ENCODE measurements at places on chromosomes 1 and 21.

DNA sequence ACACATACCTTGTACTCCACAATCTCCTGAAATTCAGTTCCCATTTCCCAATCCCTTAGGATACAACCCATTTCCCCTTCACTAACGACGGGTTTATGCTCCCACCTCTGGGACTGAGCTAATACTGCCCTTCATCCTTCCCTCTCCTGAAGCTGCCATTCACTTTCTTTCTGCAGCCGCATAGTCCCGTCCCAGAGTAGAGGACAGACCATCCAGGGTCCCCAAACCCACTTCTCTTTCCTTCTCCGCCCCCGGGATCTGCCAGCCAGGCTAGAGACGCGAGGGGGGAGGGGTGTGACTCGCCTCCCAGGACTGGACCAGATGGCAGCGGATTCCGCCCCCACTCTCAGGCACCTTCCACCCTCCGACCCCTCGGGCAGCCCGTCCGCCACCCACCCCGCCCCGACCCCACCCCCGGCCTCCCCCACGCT lies 679 bp downstream of the ABL2 start:
- peak; percentile 29 for DNase-seq

DNA sequence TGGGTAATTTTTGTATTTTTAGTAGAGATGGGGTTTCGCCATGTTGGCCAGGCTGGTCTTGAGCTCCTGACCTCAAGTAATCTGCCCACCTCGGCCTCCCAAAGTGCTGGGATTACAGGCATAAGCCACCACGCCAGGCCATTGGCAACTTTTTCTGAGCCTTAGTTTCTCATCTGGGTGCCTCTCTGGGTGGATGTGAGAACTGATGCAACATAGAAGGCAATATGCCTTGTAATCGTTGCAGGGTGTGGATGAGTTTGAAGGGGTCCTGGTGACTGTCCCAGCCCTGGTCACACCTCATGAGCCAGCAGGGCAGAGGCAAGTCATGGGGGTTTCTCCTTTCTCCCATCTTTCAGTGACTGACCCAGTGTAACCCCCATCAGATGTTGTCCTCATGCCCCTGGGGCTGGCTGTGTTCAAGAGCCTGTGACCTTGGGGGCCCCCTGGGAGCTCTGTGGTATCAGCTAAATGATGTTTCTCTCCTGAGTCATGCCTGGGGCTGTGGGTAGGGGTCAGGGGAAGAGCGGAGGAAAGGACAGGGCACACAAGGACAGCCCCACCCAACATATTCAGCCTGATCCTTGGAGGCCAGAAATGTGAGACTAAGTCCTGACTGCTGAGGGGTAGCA lies 3.6 kb downstream of the COL9A2 start:
- DNase-seq: peak; percentile 40

- peak; percentile 88 for DNase-seq
Observed at GRCh38 chr1:206814716-206815341, 42.5 kb upstream of the IL10 start.

GRCh38 chr21:39156024-39156423 lies 27.2 kb downstream of the PSMG1 start:
- peak; percentile 44 for DNase-seq

DNA sequence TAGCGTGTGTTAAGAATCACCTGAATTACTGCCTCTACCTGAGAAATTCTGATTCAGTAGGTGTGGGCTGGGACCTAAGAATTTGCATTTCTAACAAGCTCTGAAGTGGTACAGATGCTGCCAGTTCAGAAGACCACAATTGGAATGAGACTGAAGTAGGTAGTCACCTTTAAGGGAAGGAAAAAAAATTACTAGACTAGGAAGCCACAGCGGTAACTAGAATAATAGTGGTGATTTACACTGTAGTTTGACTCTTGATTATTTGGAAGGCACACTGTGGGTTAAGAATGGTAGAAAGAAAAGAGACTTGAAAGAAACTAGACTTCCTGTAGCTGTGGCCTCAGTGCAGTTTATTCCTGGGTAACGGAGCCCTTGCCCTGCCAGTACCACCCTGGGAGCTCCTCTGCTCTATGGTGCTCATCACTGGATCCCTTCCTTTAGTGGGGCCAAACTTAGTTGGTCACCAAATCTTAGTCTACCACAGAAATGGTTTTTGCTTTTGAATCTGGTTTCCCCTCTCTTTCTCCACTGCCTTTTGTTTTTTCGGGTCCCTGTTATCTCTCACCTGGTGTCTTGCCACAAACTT lies 43.6 kb downstream of the ARID1A start:
- DNase-seq: no peak

GRCh38 chr1:99645699-99646531 lies at the start of gene PALMD:
PALMD (plus strand) TSS chr1:99646113; CDS start chr1:99646318, 205 bp downstream.
- DNase-seq: peak; percentile 29

DNA sequence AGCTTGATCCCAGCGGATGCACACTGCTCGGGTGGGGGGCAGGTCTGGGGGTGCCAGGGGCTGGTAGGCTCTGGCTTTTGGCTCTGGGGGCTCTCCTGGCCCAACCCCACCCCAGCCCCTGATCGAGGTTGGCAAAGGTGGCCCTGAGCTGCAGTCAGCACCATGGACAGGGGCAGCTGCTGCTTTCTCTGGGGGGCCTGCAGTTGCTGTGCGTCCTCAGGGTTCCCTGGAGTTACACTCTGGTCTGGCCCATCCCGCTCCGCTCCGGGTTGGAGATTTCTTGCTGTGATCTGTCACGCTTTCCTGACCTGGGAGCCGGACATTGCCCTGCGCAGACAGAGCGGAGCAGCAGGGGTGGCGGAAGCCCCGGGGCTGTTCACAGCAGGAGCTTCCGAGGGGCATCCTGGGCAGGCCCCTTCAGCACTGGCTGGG lies 8.0 kb upstream of the PLCH2 start:
- peak; percentile 23 for DNase-seq

DNA sequence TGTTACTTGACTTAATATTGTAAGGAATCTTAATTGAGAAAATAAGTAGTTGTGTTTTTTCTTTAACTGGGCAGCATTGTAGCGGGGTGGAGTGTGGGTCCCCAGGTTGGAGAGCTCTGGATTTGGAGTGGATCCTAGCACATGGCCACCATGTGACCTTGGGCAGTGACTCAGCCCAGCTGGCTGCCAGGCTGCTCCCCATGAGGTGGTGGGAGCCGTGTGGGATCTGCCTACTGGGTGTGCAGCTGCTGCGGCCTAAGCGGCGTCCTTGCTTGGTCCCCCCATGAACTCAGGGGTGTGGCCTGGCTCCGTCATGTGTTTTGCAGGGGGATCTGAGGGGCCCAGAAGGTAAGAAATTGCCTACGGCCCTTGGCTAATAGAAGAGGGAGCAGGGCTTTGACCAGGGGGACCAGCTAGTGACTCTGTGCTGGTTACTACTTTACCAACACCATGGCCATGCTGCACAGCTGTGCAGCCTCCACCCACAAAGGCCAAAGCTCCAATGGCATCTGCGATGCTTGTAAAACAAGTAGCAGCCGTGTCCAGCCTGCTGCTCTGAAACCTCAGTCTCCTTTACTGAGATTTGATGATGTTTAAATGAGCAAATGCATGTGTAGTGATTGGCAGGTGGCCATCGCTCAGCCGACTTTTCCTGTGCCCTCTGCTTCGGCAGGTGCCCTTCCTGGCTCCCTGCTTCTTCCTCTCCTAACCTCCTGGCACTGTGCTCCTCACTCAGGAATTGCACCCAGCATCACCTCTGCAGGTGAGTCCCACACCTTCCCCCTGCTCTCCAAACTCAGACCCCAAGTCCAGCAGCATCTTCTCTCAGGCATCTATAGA lies 68.3 kb downstream of the ADARB1 start:
- peak; percentile 71 for DNase-seq

DNA sequence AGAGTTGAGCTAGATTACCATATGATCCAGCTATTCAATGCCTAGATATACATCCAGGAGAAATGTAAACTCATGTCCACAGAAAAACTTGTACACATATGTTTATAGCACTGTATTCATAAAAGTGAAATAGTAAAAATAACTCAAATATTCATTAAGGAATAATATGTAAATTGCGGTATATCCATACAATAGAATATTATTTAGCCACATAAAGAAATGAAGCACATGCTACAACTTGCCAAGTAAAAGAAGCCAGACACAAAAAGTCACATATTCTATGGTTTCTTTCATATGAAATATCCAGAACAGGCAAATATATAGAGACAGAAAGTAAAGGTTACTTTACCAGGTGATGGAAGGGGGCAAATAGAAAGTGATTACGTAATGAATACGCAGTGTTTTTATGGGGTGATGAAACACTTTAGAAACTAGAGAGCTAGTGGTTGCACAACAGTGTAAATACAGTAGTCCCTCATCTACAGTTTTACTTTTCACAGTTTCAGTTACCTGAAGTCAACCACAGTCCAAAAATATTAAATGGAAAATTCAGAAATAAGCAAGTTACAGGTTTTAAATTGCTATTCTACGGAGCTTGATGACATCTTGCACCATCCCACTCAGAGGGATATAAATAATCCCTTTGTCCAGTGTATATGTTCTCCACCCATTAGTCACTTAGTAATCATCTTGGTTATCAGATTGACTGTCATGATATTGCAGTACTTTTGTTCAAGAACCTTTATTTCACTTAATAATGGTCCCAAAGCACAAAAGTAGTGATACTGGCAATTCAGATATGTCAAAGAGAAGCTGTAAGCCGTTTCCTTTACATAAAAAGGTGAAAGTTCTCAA lies 62.3 kb downstream of the ZNF644 start:
- peak; percentile 7 for DNase-seq

GRCh38 chr1:152623203-152623844 lies 421 bp upstream of the LCE3A start:
- no peak for DNase-seq

- DNase-seq: no peak
Observed at GRCh38 chr21:31442339-31442738, 98.3 kb upstream of the TIAM1 start.

- no peak for DNase-seq
Observed at GRCh38 chr21:18191139-18191538, 53.5 kb upstream of the CHODL start.

DNA sequence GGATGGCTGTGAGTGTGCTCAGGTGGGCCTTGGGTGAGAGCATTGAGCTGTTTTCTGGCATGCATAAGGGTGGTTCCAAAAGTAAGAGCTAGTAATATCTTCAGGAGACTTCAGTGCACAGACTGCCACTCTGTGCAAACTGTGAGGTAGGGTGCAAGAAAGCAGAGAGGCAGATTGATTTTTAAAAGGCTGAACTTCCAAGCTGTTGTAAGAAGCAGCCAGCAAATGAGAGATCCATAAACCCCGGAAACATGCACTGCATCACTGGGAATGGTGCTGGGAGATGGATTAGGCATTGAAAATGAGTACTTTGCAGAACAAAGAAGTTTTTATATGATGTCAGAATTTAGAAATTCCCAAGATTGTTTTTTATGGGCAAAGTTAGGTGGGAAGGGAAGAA lies 255.4 kb downstream of the TNR start:
- no peak for DNase-seq

- DNase-seq: no peak
Observed at GRCh38 chr1:1086911-1087341, 12.8 kb upstream of the RNF223 start.

DNA sequence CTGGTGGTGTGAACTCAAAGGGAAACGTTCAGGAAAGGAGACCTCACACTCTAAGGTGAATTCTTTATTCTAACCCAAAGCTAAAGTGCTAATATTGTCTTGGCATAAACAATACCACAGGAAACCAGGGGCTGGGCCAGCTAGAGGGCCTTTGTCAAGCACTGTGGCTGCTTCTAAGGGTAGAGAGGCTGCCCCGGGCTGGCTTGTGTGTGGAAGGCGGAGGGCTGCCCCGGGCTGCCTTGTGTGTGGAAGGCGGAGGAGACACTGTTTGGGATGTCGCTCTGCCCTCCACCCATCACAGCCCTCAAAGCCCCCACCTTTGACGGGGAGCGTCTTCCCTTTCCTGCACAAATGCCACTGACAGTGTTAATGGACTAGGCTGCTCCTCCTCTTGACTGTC lies 216.8 kb downstream of the TOMM20 start:
- no peak for DNase-seq

DNA sequence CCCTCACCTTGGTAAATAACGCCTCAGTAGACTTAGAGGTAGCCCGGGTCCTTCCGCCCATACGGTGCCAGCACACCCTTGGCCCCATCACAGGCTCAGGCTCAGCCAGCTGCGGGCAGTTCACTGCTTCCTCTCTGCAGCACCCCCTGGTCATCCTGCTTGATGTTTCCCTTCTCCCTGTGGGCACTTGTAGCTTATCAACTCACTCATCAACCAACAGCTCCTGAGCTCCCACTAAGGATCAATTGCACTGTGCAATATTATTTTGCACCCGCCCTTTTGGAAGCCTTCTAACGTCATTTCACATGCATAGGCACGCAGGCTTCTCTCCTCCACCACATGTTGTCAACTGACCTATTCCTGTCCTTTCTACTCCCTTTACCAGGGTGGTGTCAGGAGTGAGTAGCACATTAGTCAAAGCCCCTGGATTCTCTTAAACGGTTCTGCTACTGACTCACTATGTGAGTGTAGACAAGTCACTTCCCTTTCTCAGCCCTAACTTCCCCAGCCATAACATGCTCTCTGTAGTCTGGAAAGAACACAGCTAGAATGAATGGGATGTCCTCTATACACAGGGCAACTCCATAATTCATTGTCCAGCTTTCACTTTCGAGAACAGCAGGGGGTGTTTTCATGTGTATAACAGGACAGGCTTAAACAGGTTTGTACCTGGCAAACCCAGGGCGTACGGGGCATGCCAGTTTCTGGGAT lies 47.1 kb upstream of the IRF2BP2 start:
- peak; percentile 96 for DNase-seq

DNA sequence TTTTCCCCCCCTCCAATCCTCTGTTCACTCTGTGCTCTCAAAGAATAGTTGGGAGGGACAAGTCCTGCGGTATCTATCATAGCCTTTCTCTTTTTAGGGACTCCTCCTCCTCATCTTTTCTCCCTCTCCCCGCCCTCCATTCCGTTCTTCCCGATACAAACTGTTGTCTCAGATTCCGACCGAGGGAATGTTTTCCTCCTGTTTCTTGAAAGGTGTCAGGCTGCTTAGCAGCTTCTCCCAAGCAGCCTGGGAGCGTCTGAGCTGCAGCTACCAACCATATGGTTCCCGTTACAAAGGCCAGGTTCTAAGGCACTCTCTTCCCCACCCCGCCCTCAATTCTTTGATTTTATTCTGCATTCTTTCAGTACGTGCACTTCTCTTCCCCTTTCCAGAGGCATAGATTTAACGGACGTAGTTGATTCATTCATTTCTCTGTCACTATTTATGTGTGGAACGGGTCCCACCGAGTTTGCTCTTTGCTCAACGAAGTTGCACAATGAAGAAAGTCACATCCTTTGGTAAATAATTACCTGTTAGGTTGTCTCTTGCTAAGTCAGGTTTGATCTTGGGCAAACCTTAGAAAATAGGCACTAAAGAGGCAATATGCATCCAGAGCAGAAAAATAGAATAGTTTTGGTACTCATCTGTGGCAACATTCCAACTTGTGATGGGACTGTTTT lies 2.8 kb downstream of the ADGRL2 start:
- peak; percentile 64 for DNase-seq

DNA sequence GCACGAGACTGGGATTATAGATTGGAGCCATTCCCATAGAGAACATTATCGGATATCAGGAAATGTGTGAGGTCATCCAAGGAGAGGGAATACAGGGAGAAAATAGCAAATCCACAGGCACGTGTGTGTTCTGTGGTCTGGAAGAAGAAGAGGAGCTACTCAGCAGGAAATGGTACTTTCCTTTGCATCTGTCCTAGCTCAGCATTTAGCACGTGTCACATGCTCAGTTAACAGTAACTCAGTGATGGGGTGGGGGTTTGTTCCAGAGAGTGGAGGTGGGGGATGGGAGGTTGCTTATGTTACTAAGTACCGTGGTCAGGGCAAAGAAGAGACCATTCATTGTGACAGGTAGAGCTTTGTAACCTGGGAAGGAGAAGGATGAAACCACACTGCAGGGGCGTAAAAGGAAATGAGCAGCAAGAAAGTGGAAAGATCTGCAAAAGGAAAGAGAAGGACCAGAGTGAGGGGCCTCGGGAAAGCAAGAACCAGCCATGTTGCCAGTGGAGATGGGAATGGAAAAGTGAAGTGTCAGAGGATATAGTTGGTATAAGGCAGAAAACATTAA lies 100.4 kb downstream of the ATP5PO start:
- no peak for DNase-seq
